ENCODE measurements at places on chromosomes 12 and 14.

GRCh38 chr12:19895246-19896020 is 456.1 kb downstream of the AEBP2 start:
- no peak for DNase-seq

- no peak for DNase-seq
Measured at GRCh38 chr12:89514751-89515150, 9.8 kb downstream of the GALNT4 start.

DNA sequence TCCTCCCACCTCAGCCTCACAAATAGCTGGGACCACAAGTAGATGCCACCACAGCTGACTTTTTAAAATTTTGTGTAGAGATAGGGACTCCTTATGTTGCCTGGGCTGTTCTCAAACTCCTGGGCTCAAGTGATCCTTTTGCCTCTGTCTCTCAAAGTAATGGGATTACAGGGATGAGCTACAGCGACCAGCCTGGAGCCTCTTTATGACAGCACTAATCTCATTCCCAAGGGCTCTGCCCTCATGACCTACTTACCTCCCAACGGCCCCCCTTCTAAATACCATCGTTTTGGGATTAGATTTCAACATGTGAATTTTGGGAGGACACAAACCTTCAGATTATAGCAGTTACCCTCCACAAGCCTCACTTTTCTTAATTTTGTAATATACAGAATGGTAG is 150.6 kb upstream of the FUT8 start:
- no peak for DNase-seq

GRCh38 chr12:109686523-109686922 is 27.1 kb upstream of the FAM222A start:
- no peak for DNase-seq

DNA sequence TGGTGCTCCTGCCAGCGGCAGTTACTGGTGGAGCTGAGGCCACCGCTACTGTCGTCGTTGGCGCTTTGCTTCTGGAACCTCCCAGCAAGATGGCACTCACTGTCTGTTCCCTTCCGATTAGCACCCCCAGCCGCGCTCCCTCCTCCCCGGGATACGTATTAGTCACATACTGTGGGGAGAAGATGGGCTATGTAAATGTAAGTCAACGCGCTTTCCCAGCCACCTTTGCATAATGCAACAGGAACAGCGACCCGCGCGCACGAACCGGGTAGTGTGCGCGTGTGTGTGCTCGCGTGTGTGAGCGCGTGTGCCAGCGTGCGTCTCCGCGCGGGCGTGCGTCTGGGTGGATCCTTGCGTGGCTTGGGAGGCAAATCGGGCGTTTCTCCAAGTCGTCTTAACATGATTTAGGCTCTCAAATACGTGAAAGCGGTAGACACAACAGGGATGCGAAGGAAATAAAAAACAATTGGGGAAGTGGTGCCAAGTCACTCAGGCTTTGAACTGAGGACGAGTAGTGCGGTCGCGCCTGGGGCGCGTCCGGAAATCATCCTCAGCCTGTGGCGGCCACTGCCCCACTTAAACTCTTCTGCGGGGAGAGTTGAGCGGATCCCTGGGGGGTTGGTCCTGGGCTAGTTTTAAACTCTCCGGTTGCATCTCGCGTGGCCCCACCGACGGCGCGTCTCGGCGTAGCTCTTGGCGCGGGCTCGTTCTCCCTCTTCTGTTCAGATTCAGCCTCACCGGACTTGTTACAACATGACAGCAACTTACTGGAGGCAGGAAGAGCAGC is 1.8 kb downstream of the FLRT2 start:
- no peak for DNase-seq

DNA sequence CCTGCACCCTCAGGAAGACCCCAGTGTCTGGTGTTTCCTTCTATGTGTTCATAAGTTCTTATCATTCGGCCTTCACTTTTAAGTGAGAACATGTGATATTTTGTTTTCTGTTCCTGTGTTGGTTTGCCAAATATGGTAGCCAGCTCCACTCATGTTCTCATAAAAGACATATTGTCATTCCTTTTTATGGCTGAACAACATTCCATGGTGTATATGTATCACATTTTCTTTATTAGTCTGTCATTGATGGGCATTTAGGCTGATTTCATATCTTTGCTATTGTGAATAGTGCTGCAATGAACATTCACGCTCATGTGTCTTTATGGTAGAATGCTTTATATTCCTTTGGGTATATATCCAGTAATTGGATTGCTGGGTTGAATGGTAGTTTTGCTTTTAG is 645.1 kb downstream of the SLC16A7 start:
- DNase-seq: no peak

DNA sequence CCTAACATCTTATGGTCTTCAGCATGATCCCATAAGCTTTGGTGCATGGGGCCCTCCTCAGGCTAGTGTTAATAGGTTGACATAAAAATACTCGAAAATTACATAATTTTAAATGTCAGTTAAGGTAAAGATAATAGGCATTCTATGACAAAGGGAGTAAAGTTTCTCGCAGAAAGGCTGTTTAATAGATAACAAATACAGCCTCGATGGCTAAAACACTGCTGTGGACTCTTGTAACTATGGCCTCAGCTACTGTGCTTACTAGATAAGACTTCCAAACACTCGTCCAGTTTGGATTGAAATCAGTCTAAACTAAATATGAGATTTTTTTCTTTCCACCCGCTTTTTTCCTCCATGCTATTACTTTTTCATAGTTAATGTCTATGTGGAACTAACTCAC is 23.2 kb upstream of the MGST1 start:
- no peak for DNase-seq
